ENCODE measurements at places on chromosomes 3 and 15.
A peak's percentile ranks its signal among the peaks of the same experiment; 100 is the strongest.

DNA sequence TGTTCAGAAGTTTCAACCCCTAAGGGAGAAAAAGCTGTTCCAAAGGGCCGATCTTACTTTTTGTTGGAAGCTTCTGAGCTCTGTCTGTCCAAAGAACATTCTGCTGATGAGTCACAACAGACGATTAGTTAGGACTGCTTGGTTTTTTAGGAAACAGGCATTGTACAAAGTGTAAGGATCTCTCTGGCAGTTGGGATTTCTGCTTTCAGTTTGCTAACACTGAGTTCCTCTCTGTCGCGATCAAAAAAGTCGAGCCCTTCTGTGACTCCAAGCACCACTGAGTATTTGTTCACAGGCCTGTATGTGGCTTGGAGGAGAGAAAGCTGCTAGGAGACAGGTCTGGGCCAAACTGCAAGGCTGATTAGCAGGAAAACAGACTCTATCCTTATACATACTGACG is 91.8 kb upstream of the PFN2 start:
- DNase-seq, result no peak

DNA sequence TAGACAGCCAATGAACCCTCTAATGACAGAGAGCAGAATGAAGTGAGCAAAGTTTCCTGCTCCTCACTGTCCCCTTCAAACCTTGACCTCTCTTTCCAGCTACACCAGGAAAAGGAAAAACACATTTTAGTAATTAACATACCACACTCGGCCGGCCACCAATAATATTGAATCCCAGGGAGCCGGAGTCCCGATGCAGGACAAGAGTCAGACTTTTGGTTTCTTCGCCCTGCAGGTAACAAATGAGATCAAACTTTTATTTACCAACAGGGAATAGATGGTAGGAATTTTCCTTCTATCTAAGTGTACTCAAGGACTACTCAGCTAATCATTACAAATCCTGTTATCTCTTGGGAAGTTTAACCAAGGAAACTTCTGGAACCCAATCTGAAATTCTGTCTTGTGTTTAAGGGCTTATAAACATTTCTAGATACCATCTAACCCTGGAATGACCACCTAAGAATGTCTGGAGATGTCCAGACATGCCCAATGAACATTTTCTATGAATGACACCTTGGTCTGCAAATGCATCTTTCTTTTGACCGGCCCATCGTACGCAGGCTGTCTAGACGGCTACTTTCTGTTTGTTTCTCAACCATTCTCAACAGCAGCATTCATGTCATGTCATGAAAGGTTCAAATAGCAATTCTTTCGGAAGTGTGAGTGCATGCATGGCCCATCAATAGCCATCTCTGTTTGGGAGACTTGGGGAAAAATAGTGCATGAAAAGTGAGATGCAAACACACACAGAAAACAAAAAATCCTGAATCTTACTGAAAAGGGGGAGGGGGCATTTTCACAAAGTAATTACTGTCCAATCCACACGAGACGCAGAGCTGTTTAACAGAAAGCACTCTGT is 16.1 kb downstream of the PDZRN3 start:
- DNase-seq, result no peak

DNA sequence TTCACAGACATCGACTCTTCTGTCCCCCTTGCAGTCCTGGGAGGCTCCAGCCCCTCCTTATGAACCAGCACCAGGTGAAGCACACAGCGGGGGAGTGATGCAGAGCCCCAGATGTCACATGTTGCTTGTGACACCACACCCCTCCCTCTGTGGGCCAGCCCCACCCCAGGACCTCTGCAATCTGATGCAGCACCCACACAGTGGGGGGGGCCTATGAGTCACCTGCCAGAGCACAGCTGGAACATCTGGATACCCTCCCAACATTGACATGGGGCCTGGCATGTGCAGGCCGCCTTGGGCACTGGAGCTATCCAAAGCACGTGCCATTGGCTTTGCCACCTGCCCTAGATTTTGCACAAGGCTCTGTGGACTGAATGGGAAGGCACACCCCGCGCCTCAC is 70.5 kb downstream of the FEM1B start:
- no peak for DNase-seq

GRCh38 chr3:160400030-160400701 is 716 bp downstream of the SMC4 start:
- DNase-seq, result peak; percentile 43

GRCh38 chr15:56160966-56161365 is 82.7 kb downstream of the RFX7 start:
- DNase-seq, result no peak

DNA sequence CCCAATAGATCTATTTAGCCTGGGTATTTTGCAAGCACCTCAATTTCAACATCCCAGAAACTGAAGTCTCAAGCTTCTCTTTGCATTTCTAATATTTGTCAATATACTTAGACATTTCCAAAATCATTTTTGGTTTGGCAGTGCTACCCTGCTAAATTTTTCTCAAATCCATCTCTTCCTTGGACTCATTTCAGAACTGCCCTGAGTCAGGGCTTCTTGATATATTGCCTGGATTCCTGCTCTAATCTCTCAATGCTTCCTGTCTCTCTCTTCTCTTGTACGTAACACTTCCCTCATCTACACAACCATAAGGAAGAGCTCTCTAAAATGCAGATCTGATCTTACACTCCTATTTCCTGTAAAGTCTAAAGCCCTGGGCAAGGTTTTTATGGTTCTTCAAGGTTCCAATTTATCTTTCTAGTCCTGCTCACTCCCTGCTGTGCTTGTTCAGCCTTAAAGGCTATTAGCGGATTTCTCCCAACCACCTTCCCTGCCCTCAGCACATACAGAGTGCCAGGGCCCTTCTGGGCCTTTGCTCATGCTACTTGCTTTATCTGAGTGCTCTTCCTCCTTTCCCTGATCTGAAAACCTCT is 53.0 kb upstream of the MME start:
- no peak for DNase-seq

DNA sequence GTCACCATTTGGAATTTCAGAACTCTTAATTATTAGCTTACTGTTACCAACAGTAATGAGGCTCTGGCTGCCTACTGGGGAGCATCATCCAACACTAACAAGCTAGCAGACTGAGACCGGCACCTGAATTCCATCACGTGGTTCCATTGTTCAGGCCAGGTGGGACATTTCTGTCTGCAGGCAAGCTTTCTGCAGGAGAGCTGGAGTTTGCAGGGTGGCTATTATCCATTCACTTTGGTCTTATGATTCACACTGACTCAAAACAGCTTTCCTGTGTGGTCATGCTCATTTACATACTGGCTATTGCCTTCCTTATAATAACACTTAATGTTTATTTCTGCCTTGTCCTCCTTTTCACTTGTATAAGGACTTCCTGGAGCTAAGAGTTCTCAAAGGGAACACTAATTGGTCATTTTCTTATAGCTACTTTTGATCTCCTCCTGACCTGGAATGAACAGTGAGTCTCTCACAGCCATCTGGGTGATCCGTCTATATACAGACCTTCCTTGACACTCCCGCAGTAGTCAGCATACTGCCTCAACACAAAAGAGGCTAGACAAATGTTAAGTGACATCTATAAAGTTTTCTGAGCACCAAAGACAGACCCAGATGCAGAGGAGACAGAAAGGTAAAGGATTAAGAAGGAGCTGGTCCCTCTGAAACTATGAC is 695.4 kb downstream of the FHIT start:
- DNase-seq, result no peak

DNA sequence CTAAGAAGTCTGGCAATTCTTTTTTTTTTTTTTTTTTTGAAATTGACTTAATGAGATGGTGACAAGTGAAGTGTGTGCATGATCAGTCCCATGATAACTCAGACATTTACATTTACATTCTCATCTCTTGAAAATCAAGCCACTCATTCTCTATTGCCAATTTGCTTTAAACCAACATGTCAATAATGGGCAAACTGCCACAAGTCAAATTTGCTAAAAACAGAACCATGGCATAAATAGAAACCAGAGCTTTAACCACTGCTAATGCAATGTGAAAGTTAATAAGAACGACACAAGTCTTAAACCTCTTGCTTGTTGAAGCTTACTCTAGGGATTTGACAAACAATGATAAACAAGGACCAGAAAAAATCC is 12.0 kb upstream of the COL8A1 start:
- no peak for DNase-seq

DNA sequence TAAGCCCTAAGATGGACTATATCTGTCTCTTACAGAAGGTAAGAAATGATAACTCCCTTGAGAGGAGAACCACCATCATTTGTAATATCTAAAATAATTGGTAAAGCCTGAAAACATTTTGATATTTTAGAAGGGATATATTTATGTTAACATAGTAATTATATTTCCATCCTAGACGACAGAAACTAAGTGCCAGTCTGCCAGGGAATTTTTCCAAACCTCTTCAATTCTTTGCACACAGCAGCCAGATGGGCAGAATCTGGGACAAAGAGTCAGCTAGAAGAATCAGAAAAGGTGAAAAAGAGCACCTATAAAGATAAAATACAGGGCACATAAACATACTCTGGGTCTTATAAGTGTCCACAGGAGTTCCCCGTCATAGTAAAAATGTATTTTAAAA is 70.0 kb upstream of the CBLB start:
- DNase-seq, result no peak
